ENCODE measurements at places on chromosomes 12 and 14. TPM values are rescaled to one million over a fixed set of nuclear protein-coding genes. Genes with fewer than 3 reads are reported as not detected.

PNN gene
- 58.0 TPM for total RNA-seq

PLXNC1 gene
- 40.4 TPM for total RNA-seq

CRIP2 gene
- total RNA-seq, result 10.8 TPM

KCNJ8 gene
- not detected for total RNA-seq

All from mononuclear cell (primary cell).